Urinary bladder (tissue), 4 donors: ENCODE measurements at places on chromosomes 1 and 21.

DNA sequence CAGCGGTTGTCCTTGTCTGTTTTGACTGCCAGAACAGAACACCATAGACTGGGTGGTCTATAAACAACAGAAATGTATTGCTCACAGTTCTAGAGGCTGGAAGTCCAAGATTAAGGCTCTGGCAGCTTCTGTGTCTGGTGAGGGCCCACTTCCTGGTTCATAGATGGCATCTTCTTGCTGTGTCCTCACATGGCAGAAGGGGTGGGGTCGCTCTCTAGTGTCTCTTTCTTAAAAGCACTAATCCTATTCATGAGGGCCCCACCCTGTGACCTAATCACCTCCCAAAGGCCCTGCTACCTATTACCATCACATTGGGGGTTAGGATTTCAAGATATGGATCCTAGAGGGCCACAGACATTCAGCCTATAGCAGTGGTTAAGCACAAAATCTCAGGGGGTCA, 304.4 kb downstream of the NFIA start:
- DNase-seq: no peak

- no peak for DNase-seq
Observed at GRCh38 chr1:219278288-219278687, 104.6 kb downstream of the LYPLAL1 start.

GRCh38 chr1:1889847-1890505, 911 bp downstream of the GNB1 start:
- DNase-seq: no peak

- no peak for DNase-seq
Observed at GRCh38 chr1:221166559-221167318, 287.5 kb downstream of the HLX start.

DNA sequence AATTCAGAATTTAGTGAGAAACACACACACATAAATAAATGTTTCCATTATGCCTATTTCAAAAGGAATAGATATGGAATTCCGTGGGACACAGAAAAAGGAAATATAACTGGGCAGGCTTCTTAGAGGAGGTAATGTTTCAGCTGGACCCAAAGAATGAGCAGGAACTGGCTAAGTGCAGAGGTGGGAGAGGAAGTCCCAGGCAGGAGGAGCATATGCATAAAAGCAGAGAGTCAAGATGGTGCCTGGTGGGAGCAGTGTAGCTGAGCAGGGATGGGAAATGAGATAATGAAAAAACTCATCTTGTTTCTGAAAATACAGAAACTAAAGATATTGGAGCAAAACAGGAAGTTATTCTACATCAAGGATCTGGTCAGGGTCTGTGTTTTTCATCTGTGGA, 115.2 kb upstream of the MAGI3 start:
- no peak for DNase-seq

DNA sequence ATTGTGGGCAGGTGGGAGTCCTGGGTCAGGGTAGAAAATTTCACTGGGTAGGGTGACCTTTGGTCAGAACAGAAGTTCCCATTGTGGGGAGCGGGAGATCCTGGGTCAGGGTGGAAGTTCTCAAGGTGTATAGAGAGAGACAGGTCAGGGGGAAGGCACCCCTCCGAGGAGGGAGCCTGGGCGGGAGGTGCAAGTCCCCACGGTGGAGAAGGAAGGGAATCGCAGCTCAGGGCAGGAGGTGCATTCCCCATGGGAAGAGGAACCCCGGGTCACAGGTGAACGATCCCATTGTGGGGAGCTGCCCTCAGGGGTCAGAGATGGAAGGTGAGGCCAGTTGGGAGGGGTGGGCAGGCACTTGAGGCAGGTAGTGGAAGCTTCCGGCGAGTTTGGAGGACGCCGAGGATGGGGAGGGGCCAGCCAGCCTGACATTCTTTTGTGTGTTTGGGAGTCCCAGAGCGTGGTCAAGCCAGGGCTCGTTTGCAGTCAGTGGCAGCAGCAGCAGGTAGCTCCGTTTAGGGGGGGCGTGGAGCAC, 637 bp downstream of the LYPLA2 start:
- no peak for DNase-seq

GRCh38 chr1:9258629-9259028, 24.1 kb downstream of the H6PD start:
- no peak for DNase-seq

- no peak for DNase-seq
Observed at GRCh38 chr1:111988743-111989453, 570 bp downstream of the KCND3 start.
